Activated naive CD4-positive, alpha-beta T cell treated with anti-CD3 and anti-CD28 coated beads for 36 hours (primary cell): ENCODE measurements at places on chromosomes 7 and 10. TPM values are rescaled to one million over a fixed set of nuclear protein-coding genes. Genes with fewer than 3 reads are reported as not detected.

DNA sequence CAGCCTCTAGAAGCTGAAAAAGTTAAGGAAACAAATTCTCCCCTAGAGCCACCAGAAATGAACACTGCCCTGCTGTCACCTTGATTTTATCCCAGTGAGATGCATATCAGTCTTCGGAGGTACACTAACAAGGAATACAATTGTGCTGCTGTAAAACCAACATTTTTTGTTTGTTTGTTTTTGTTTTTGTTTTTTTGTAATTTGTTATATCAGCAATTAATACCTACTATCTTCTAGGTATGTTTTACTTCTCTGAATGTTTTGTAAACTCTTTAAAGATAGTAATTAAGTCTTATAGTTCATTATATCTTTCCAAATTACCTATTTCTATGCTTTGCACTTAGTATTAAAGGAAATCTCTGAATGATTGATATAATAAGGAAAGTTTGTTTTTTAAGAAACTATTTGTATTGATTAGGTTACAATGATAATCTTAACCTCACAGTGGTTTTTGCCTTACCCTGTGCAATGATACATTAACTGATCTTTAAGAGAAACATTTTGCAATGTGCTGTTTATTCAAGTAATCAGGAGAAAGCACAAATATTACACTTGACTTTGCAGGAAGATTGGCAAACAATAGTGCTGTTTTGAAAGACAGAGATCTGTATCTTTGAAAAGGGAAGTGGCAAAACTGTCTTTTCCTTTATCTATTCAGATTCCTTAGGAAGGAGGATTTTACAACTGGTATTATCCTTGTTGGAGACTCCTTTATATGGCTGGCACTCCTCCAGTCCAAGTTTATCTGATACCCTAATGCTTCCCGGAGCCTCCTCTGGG is 11.3 kb upstream of the HGF start:
- H3K4me3 ChIP-seq: no peak overlapping the region
- H3K36me3 ChIP-seq: no peaks in the 10 kb centered on the region
- DNase-seq: no peak
- no peaks in the 10 kb centered on the region for H3K4me1 ChIP-seq

- no peak overlapping the region for H3K27ac ChIP-seq
- peaks cover 7% of the 10 kb centered on the region for H3K4me1 ChIP-seq
- no peaks in the 10 kb centered on the region for H3K27me3 ChIP-seq
- no peak overlapping the region for H3K4me3 ChIP-seq
- no peak for DNase-seq
- H3K36me3 ChIP-seq: no peaks in the 10 kb centered on the region
Measured at GRCh38 chr7:2607122-2607922, 24.5 kb upstream of the TTYH3 start.

GRCh38 chr10:78321000-78321399 is 287.3 kb downstream of the RPS24 start:
- H3K36me3 ChIP-seq: no peaks in the 10 kb centered on the region
- no peak overlapping the region for H3K27ac ChIP-seq
- no peaks in the 10 kb centered on the region for H3K27me3 ChIP-seq
- no peak overlapping the region for H3K4me3 ChIP-seq
- no peak for DNase-seq

DNA sequence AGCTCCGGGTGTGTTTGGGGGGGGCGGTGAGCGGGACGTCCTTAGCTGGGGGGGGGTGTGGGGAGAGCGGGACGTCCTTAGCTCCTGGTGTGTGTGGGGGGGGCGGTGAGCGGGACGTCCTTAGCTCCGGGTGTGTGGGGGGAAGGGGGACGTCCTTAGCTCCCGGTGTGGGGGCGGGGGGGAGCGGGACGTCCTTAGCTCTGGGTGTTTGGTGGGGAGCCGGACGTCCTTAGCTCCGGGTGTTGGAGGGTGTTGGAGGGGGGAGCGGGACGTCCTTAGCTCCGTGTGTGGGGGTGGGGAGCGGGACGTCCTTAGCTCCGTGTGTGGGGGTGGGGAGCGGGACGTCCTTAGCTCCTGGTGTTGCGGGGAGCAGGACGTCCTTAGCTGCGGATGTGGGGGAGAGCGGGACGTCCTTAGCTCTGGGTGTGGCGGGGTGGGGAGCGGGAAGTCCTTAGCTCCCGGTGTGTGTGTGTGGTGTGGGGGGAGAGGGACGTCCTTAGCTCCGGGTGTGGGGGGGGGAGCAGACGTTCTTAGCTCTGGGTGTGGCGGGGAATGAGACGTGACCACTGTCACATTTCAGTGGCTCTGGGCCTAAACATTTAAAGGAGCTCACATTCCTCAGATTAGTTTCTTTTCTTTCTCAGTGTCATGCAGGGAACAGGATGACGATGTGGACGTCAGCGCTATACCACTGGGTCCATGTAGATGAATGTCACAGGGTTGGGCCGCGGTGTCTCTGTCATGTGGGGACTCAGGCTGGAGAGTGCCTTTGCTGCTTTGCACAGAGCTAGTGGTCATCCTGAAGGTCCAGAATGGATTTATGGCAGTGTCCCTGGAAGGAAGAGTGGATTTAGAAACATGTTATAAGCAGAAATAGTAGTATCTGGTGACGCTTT is 7.5 kb downstream of the DYNC2I1 start:
- no peaks in the 10 kb centered on the region for H3K27me3 ChIP-seq
- H3K36me3 ChIP-seq: no peaks in the 10 kb centered on the region
- DNase-seq: peak; percentile 72
- peak overlapping the region; percentile 78 for H3K4me3 ChIP-seq
- peak overlapping the region; percentile 91 for H3K27ac ChIP-seq

DNA sequence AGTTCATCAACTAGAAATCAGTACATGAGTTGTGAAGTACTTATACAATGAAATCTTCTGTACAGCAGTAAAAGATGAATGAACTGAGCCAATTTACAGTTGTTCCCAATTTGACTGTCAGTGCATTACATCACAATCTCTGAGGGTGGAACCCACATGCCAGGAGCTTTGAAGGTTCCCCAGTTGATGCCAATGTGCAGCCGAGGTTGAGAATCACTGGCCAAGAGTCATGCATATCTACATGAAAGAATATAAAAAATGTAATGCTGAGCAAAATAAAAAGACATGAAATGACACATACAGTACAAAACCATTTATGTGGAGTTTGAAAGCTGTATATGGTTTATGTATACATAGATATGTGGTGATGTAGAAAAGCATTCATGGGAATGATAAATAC is 22.1 kb upstream of the CCNJ start:
- H3K4me1 ChIP-seq: no peaks in the 10 kb centered on the region
- no peaks in the 10 kb centered on the region for H3K27me3 ChIP-seq
- no peak overlapping the region for H3K27ac ChIP-seq

- DNase-seq: no peak
- no peaks in the 10 kb centered on the region for H3K27me3 ChIP-seq
- H3K36me3 ChIP-seq: peaks cover 36% of the 10 kb centered on the region
- H3K4me1 ChIP-seq: no peaks in the 10 kb centered on the region
- no peak overlapping the region for H3K27ac ChIP-seq
- no peak overlapping the region for H3K4me3 ChIP-seq
Measured at GRCh38 chr10:13213163-13213562, 21.0 kb downstream of the UCMA start.

The CACNB2 gene
- total RNA-seq: not detected

- no peaks in the 10 kb centered on the region for H3K36me3 ChIP-seq
- peaks cover 17% of the 10 kb centered on the region for H3K4me1 ChIP-seq
- no peaks in the 10 kb centered on the region for H3K27me3 ChIP-seq
Measured at GRCh38 chr7:121530227-121531174, 134.4 kb upstream of the FAM3C start.

GRCh38 chr10:131496351-131497052 is 185.0 kb upstream of the TCERG1L start:
- no peak for DNase-seq
- no peak overlapping the region for H3K4me3 ChIP-seq
- no peaks in the 10 kb centered on the region for H3K27me3 ChIP-seq
- H3K36me3 ChIP-seq: no peaks in the 10 kb centered on the region
- H3K27ac ChIP-seq: no peak overlapping the region
- no peaks in the 10 kb centered on the region for H3K4me1 ChIP-seq

- peak; percentile 55 for DNase-seq
- no peaks in the 10 kb centered on the region for H3K36me3 ChIP-seq
- H3K27ac ChIP-seq: no peak overlapping the region
- peaks cover 8% of the 10 kb centered on the region for H3K4me1 ChIP-seq
Measured at GRCh38 chr10:101291331-101292193, 62.3 kb upstream of the LBX1 start.

The DEPP1 gene
- 3.2 TPM for total RNA-seq

The SCART1 gene
- 1.6 TPM for total RNA-seq

DNA sequence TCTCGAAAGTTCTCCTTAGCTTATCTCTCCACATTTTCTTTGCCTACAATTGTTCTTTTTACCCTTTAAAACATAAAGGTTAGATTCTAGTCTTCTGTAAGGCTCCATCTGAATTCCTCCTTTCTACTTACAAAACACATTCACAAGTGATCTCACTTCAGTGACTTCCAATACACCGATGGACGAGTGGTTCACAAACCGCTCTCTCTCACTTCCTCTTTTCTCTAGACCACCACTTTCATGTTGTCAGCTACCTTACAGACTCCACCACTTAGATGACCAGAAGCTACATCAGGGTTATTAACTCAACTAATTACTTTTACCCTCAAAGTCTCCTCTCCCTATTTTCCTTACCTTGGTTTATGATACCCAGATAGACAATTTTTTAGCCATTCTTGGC is 11.8 kb downstream of the MET start:
- peaks cover 27% of the 10 kb centered on the region for H3K27me3 ChIP-seq
- H3K36me3 ChIP-seq: no peaks in the 10 kb centered on the region
- H3K4me3 ChIP-seq: no peak overlapping the region

- no peaks in the 10 kb centered on the region for H3K4me1 ChIP-seq
- H3K27ac ChIP-seq: no peak overlapping the region
- DNase-seq: no peak
- H3K27me3 ChIP-seq: peaks cover 2% of the 10 kb centered on the region
Measured at GRCh38 chr7:137771679-137772078, 75.1 kb downstream of the DGKI start.

GRCh38 chr10:130111852-130112180 is 1.2 kb upstream of the C10orf143 start:
- H3K36me3 ChIP-seq: peaks cover 13% of the 10 kb centered on the region
- no peaks in the 10 kb centered on the region for H3K27me3 ChIP-seq
- H3K27ac ChIP-seq: peak overlapping the region; percentile 99

- peaks cover 29% of the 10 kb centered on the region for H3K4me1 ChIP-seq
- DNase-seq: peak; percentile 27
- peaks cover 2% of the 10 kb centered on the region for H3K27me3 ChIP-seq
- no peak overlapping the region for H3K27ac ChIP-seq
- H3K36me3 ChIP-seq: no peaks in the 10 kb centered on the region
Measured at GRCh38 chr10:124063750-124064603, 29.4 kb downstream of the CHST15 start.

DNA sequence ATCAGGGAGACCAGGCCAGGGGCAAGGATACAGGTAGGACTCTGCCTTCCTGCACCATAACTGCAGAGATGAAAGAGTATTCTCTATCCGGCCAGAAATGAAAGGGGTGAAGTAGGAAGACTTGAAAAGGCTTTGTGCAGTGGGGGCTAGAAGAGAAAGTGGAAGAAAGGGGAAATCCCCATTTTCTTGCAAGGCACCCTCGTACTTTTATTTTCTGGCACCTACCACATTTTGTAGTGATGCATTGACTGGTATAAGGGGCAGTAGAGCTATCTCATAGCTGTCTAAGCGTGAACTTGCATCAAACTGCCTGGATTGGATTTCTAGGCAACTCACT is 752 bp upstream of the CAMK2G start:
- peak; percentile 56 for DNase-seq
- peaks cover 4% of the 10 kb centered on the region for H3K36me3 ChIP-seq
- peak overlapping the region; percentile 84 for H3K4me3 ChIP-seq

The HOXA2 gene
- not detected for total RNA-seq

The C10orf67 gene
- 3.2 TPM for total RNA-seq

- H3K4me1 ChIP-seq: no peaks in the 10 kb centered on the region
- no peaks in the 10 kb centered on the region for H3K36me3 ChIP-seq
- H3K27me3 ChIP-seq: peaks cover 2% of the 10 kb centered on the region
- H3K27ac ChIP-seq: no peak overlapping the region
- no peak for DNase-seq
Measured at GRCh38 chr10:24313283-24313682, 104.3 kb downstream of the KIAA1217 start.

DNA sequence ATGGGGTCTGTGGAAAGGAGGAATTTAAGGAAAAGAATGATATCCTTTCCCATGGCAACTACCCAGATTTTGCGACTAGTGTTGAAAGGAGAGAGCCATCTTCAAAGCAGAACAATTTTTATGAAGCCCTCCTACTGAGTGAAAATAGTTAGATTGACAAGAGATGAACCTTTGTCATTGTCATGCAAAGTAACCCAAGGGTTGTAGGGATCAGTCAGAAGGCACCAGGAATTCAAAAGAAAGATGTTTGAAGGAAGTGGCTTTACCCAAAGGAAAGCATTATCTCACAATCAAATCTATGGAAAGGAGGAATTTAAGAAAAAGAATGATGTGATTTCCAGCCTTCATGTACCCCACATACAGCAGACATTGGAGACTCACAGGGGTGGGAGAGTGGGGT is 544.4 kb downstream of the IPMK start:
- H3K27me3 ChIP-seq: no peaks in the 10 kb centered on the region
- H3K4me1 ChIP-seq: no peaks in the 10 kb centered on the region
- no peak overlapping the region for H3K4me3 ChIP-seq
- no peaks in the 10 kb centered on the region for H3K36me3 ChIP-seq
- DNase-seq: no peak

GRCh38 chr7:117001283-117001682 is 48.0 kb downstream of the ST7 start:
- no peaks in the 10 kb centered on the region for H3K27me3 ChIP-seq
- DNase-seq: no peak
- H3K27ac ChIP-seq: no peak overlapping the region
- H3K36me3 ChIP-seq: no peaks in the 10 kb centered on the region
- H3K4me1 ChIP-seq: peaks cover 7% of the 10 kb centered on the region

GRCh38 chr10:74055383-74056049 is 57.6 kb downstream of the VCL start:
- no peak overlapping the region for H3K4me3 ChIP-seq
- no peaks in the 10 kb centered on the region for H3K36me3 ChIP-seq
- no peak for DNase-seq
- H3K27me3 ChIP-seq: no peaks in the 10 kb centered on the region

GRCh38 chr7:159211540-159212182 is 67.0 kb upstream of the VIPR2 start:
- DNase-seq: no peak
- H3K4me1 ChIP-seq: peaks cover 3% of the 10 kb centered on the region
- no peaks in the 10 kb centered on the region for H3K27me3 ChIP-seq
- H3K4me3 ChIP-seq: no peak overlapping the region

GRCh38 chr10:116907245-116907987 is 58.1 kb downstream of the ENO4 start:
- H3K36me3 ChIP-seq: no peaks in the 10 kb centered on the region
- H3K4me1 ChIP-seq: no peaks in the 10 kb centered on the region
- H3K27ac ChIP-seq: no peak overlapping the region
- no peak overlapping the region for H3K4me3 ChIP-seq
- DNase-seq: no peak
- peaks cover 3% of the 10 kb centered on the region for H3K27me3 ChIP-seq

The CPA4 gene
- total RNA-seq: not detected

The LRRN3 gene
- 5.8 TPM for total RNA-seq

- DNase-seq: no peak
- no peaks in the 10 kb centered on the region for H3K36me3 ChIP-seq
- peaks cover 24% of the 10 kb centered on the region for H3K4me1 ChIP-seq
- peaks cover 2% of the 10 kb centered on the region for H3K27me3 ChIP-seq
Measured at GRCh38 chr10:4074545-4075407, 289.8 kb upstream of the KLF6 start.

- H3K36me3 ChIP-seq: no peaks in the 10 kb centered on the region
- peaks cover 26% of the 10 kb centered on the region for H3K27me3 ChIP-seq
- H3K27ac ChIP-seq: no peak overlapping the region
- peaks cover 30% of the 10 kb centered on the region for H3K4me1 ChIP-seq
- no peak overlapping the region for H3K4me3 ChIP-seq
Measured at GRCh38 chr10:114028425-114028824, 15.2 kb upstream of the ADRB1 start.

The CRHR2 gene
- total RNA-seq: not detected
